ENCODE measurements at places on chromosomes 3 and 15. TPM values are rescaled to one million over a fixed set of nuclear protein-coding genes. Genes with fewer than 3 reads are reported as not detected.

GRCh38 chr15:33136353-33136752 is 58.2 kb downstream of the FMN1 start:
- peak; percentile 15 for DNase-seq

GRCh38 chr3:58531956-58532355 is 5.0 kb downstream of the ACOX2 start:
- DNase-seq, result peak; percentile 85

DNA sequence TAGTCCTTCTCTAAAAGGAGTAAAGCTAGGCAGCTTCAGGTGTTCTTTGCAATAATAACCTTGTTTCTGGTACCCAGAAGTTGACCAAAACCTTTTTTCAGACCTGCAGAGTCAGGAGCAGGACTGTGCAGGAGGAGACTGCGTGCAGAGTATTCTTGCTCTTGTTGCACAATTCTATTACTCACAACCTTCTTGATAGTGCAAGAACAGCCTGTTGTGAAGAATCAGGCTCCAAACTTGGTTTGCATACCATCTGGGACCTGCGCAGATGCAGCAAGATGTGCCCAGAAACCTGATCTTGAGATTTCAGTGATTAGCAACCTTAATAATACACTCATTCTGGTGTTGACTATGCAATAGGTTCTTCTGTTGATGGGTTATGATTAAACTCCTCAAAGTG is 111.9 kb downstream of the ATG7 start:
- no peak for DNase-seq

DNA sequence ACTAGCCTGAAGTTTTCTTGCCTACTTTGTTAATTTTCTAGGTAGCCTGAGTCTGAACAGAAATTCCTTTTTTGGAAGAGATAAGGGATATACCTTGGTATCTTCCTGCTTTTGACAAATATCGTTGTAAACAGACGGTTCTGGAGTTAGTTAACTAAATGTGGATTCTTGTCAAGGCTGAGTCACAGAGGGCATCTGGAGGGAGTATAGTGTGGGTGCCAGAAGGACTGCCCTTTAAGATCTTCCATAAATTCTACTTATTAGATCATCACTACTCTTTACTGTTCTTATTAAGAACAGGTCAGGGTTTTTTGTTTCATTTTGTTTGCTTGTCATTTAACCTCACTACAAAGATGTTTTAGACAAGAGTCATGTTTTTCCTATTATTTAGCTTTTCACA is 125.3 kb upstream of the SKOR1 start:
- DNase-seq, result peak; percentile 48

- DNase-seq, result peak; percentile 15
Measured at GRCh38 chr15:36371509-36371908, 207.9 kb upstream of the CDIN1 start.

GRCh38 chr15:69914960-69915359 is 182.8 kb downstream of the TLE3 start:
- DNase-seq, result no peak

DNA sequence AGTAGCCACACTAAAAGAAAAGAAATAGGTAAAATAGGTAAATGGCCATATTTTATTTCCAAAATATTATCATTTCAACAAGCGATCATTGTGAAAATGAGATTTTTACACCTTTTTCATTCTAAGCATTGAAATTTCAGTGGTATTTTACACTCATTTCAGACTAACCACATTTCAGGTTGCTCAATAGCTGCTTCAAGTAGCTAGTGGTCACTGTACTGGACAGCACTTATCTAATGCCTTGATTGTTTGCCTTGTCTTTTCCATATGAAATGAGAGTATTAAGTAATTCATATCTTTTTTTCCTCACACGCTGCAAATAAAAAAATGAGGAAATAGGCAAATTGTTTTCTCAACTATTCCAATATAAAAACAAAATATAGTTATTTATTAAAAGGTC is 332.8 kb downstream of the NLGN1 start:
- DNase-seq, result no peak

- no peak for DNase-seq
Measured at GRCh38 chr3:176055836-176056235, 1141.4 kb downstream of the TBL1XR1 start.

GRCh38 chr3:7226393-7226792 is 365.5 kb downstream of the GRM7 start:
- no peak for DNase-seq

DNA sequence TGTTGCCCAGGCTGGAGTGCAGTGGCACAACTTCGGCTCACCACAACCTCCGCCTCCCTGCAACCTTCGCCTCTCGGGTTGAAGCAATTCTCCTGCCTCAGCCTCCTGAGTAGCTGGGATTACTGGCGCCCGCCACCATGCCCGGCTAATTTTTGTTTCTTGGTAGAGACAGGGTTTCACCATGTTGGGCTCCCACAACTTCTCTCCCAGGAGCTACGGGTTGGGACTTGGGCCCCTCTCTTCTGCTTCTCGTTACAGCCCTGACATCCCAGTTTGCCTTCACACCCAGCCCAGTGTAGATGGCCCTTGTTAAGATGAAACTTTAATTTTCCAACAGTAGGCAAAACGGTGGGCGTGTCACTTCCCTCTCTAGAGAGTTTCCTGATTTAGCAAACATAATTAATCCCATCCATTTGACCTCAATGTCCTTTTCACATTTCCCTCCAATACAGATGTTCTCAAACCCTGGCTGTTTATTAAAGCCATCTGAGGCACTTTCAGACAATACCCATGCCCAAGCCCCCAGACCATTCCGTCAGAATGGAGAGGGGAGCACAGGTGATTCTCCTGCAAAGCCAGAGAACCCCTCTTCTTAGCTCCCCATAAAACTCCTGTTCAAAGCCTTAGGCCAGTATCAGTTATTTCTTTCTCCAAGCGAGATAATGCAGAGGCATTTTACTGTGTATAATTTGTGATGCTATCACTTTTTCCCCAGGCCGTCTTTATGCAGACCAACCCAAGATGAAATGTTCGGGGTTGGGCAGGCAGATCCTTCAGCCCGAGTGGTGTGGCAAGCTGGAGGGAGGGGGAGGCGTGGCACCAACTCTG is 245.7 kb downstream of the XXYLT1 start:
- DNase-seq, result no peak

DNA sequence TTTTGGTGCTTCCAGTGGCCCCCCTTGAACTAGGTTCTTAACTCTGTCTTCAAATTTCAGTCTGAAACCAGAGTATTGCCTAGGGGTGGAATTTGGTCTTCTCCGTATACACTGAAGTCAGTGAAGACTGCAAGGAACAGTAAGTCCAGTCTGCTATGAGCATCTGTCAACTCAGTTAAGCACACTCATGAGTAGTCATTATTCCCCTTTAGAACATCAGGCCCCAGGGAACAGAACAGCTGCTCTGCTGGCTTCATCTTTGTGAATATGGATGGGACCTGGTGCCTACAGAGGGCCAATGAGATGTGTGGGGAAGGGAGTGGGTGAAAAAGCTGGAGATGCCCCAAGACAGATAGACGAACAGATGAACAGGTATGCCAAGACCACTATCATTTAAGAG is 85.2 kb upstream of the PRR23C start:
- DNase-seq, result peak; percentile 6

- DNase-seq, result no peak
Measured at GRCh38 chr3:77412584-77412983, 372.7 kb downstream of the ROBO2 start.

DNA sequence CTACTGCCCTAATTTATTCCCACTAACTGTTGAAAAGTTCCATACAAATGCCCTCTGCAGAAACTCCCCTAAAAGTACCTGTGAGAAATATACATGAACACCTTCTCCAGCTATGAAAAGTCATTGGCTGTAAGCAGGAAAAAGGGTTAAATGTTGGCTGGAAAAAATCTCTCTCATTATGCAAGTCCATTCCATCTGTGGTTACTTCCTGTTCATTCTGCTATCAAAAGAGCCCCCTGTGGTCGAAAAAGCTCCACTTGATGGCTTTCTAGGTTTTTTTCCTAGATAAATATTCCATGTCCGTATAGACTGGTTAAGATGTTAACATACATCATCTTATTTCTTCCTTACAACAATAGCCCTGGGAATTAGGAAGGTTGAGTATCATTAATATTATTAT is 56.2 kb upstream of the AKAP13 start:
- no peak for DNase-seq

IL20RB gene
- total RNA-seq, result 1.8 TPM

KLHL40 gene
- not detected for total RNA-seq

DNA sequence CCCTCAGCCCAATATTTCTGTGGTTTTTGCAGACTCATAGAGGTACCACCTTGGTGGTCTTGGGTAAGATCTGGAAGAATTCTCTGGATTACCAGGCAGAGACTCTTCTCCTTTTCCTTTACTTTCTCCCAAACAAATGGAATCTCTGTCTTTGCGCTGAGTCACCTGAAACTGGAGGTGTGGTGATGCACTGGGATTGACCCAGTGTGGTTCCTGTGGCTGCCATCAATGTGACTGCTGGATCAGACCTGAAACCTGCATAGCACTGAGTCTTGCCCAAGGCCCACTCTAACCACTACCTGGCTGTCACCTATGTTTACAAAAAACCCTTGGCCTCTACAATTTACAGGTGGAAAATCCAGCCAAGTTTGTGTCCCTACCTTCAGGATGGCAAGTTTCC is 295.3 kb downstream of the RBMS3 start:
- no peak for DNase-seq

ROBO1 gene
- total RNA-seq, result 69.8 TPM

DNA sequence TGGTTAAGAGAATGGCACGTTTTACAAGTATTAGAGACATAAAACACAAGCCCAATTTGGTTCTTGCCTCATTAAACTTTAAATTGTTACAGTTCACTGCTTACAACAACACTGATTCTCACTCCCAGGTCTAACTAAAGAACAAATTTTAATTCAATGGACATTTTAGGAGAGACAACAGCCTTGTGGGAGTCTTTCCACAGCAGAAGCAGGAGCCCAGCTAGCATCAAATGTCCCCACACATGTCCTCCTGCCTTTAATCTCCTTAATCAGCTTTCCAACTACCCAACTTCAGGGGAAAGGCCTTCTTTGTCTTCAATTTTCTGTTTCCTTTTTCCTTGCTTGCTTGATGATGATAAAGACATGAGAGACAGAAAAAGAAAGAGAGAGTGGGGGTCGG is 287.8 kb upstream of the WNT5A start:
- DNase-seq, result no peak

SPG21 gene
- 142 TPM for total RNA-seq

GRCh38 chr3:149582395-149582794 is 75.4 kb downstream of the WWTR1 start:
- no peak for DNase-seq

LIPH gene
- total RNA-seq, result not detected

GJD2 gene
- total RNA-seq, result not detected

GOLGA8T gene
- not detected for total RNA-seq

DNA sequence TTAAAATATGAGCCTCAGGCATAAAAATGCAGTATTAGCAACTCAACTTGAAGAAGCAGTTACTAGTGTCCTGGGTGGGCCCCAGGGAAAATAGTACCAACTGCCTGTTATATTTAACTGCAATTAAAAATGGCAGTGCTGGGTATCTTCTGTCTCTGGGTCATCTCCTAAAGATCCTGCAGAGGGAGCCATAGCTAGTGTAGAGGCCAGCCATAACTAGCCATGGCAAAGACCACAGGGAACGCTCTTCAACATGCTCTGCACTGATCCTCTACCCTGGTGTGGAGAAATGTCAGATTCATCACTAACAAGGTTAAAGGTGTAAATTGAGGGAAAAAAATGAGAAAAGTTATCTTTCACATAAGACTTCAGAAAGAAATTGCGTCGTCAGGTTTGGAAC is 181.3 kb downstream of the SNRPN start:
- no peak for DNase-seq

- peak; percentile 35 for DNase-seq
Measured at GRCh38 chr3:29083081-29083480, 197.8 kb upstream of the RBMS3 start.

DNA sequence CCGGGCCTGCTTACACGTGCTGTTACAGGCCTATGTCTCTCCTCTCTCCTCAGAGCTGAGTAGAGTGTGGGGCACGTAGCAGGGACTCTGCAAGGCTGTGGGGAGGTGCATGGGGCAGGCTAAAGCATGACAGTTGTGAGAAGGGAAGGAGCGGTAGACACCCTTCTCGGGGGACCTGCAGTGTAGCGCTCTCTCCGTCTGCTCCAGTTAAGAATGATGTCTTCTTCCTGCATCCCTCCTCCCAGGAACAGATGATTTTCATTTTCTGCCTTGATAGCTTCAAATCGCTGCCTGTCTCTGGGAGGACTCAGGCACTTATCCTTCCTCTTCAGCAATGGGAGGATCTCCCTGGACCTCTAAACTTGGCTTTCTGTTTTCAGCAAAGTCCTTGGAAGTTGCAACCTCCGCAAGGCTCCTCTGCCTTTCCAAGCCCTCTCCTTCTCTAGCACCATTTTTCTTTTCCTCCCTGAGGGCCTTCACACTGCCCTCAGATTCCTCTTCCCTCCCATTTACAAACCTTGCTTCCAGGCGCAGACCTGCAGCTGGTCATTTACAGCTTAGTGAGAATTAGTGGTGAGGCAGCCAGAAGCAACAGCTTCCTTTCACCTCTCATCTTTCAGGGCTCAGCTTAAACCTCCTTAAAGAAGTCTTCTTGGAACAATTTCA is 23.4 kb upstream of the TLE3 start:
- DNase-seq, result no peak

DNA sequence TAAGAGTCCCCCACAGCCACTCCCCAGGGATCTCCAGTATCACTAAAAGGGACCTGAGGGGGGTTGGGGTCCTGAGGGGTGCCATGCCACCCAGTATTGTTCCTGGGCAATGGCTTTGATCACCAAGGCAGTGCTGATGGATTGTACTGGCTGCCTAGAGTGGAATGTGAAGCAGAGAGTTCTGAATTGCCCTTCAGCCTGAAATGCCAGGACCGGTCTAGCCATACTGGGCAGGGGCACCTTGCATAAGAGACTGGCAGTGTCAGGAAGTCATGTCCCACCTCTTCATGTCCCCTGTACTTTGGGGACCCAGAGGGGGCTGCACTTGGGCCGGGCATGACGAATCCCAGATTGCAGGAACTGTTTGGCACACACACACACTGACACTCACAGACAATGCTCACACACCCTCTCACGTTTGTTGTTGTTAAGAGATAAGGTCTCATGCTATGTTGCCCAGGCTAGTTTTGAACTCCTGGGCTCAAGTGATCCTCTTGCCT is 4.5 kb upstream of the TKT start:
- DNase-seq, result no peak

PPARG gene
- total RNA-seq, result 7.2 TPM

MESP2 gene
- total RNA-seq, result 0.72 TPM

GRCh38 chr3:178352326-178353005 is 183.8 kb upstream of the KCNMB2 start:
- no peak for DNase-seq

TAGLN3 gene
- not detected for total RNA-seq

SLITRK3 gene
- total RNA-seq, result not detected

ST3GAL6 gene
- total RNA-seq, result 2.2 TPM

LRTM1 gene
- total RNA-seq, result not detected
